ENCODE measurements at places on chromosomes 11 and 22.

GRCh38 chr11:106305458-106305857, 228.0 kb downstream of the AASDHPPT start:
- no peak for DNase-seq

GRCh38 chr11:11929920-11930319, 78.5 kb downstream of the DKK3 start:
- DNase-seq, result no peak

DNA sequence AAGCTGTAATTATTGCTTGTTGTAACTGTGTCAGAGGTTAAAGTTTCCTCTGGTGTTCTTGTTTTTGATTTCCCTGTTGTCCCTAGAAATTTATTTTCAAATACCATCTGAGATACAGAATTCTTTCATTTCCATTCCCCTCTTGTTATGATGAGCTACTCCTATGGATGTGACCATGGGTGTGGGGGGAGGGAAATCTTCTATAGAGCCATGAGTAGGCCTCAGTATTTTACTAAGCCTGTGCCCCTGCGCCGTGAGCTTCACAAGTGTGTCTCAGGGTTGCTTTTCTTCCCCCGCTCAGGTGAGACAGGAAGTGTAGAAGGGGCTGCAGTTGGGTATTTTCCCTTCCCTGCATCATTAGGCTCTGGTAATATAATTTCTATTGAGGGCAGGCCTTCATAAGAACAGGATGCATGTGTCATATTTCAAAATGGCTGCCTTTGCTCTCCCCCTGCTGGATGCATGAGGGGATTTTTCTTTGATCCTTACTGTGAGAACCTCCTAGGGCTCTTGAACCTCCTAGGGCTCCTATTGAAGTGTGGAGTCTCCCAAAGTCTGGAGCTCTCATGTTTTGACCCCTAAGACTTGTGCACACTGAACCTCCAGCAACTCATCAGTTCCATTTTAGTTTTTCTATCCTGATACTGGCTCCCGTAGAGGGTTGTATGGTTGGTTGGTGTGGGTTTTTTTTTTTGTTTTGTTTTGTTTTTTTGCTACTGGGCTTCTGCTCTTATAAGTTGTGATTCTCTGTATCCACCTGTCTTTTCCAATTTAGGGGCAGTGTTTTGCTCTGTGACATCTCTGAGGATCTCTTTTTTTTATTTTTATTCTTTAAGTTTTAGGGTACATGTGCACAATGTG, 658.2 kb downstream of the NTM start:
- no peak for DNase-seq

DNA sequence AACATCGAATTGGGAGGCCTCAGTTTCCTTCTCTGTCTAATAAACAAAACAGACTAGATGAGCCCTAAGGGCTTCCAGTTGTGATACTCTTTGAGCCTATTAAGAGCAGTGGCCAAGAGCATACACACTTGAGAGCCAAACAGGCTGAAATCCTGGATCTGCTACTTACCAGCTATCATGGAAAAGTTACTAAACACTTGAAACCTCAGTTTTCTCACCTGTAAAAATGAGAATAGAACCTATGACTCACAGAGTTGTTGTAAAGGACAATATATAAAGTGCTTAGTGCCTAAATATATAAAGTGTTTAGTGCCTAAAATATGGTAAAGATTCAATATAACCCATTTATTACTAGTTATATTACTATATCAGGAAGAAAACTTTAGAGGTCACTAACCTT, 23.7 kb upstream of the GDPD4 start:
- no peak for DNase-seq

- DNase-seq, result no peak
Measured at GRCh38 chr11:83791557-83791956, 505.4 kb upstream of the CCDC90B start.

DNA sequence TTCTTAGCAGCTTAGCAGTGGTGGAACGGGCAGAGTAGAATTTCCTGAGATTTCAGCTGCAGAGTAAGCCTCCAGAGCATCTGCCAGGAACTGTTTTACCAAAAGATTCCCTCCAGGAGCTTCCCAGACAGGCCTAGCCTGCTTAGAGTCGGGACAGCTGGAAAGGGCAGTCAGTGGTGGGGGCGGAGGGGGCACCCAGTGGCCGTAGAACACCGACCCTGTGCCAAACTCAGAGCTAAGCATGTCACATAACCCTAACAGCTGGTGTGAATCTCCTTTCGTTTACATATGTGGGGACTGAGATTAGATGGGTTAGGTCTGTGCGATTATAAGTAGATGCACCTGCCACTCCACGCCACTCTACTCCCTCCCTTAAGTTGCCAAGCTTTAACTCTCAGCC, 80.0 kb upstream of the CRTAM start:
- no peak for DNase-seq

GRCh38 chr22:43389227-43389836, 22.5 kb upstream of the MPPED1 start:
- no peak for DNase-seq

DNA sequence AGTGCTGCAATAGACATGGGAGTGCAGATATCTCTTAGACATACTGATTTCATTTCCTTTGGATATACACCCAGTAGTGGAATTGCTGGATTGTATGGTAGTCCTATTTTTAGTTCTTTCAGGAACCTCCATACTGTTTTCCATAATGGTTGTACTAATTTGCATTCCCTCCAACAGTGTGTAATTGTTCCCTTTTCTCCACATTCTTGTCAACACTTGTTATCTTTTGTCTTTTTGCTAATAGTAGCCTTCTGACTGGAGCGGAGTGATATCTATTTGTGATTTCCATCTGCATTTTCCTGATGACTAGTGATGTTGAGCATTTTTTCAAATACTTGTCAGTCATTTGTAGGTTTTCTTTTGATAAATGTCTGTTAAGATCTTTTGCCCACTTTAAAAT, 128.9 kb downstream of the CTNND1 start:
- no peak for DNase-seq

- no peak for DNase-seq
Measured at GRCh38 chr11:7874056-7874455, 57.0 kb downstream of the OR10A6 start.

DNA sequence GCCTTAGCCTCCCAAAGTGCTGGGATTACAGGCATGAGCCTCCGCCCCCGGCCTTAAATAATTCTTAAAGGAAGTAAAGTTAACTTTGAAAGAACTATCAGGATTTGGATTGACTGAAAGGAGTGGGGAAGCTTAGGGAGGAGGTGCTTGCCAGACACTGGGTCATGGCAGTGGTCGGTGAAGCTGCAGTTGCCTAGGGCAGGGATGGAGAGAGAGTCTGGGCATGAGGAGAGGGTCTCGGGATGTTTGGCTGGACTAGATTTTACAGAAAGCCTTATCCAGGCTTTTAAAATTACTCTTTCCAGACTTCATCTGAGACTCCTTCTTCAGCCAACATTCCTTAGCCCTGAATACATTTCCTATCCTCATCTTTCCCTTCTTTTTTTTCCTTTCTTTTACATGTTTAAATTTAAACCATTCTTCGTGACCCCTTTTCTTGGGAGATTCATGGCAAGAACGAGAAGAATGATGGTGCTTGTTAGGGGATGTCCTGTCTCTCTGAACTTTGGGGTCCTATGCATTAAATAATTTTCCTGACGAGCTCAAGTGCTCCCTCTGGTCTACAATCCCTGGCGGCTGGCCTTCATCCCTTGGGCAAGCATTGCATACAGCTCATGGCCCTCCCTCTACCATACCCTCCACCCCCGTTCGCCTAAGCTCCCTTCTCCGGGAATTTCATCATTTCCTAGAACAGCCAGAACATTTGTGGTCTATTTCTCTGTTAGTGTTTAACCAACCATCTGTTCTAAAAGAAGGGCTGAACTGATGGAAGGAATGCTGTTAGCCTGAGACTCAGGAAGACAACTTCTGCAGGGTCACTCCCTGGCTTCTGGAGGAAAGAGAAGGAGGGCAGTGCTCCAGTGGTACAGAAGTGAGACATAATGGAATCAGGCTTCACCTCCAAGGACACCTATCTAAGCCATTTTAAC, at the start of gene NNMT:
Gene NNMT (plus strand): TSS at position 724 of the 929 bp plus-strand sequence. CDS start 158 bp downstream, at position 882.
- no peak for DNase-seq

GRCh38 chr11:119196833-119197483, 9.2 kb upstream of the CBL start:
- DNase-seq, result peak; percentile 63

DNA sequence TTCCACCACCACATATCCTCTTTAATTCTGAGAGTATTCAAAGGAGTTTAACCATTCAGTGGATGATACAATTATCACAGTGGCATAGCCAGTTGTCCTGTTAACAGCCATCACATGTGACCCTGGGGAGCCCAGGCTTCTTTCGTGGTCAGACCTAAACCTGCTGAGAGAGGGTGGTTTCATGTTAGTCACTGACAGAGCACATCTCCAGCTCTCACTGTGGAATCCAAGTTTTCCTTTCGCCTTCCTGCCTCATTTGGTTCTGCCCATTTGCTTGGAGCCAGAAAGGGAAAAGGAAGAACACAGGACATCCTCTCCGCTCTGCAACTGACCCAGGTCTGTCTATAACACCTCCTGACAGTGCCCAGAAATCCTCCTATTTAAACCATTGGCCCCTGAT, 60.4 kb downstream of the MCHR1 start:
- no peak for DNase-seq

GRCh38 chr11:15645201-15645600, 530.5 kb downstream of the INSC start:
- DNase-seq, result no peak
